ENCODE measurements at places on chromosomes 7 and 10.

GRCh38 chr10:132536241-132536876 lies 1.2 kb upstream of the INPP5A start:
- DNase-seq: no peak

- peak; percentile 89 for DNase-seq
Observed at GRCh38 chr7:129091484-129092002, 36.6 kb upstream of the TNPO3 start.

DNA sequence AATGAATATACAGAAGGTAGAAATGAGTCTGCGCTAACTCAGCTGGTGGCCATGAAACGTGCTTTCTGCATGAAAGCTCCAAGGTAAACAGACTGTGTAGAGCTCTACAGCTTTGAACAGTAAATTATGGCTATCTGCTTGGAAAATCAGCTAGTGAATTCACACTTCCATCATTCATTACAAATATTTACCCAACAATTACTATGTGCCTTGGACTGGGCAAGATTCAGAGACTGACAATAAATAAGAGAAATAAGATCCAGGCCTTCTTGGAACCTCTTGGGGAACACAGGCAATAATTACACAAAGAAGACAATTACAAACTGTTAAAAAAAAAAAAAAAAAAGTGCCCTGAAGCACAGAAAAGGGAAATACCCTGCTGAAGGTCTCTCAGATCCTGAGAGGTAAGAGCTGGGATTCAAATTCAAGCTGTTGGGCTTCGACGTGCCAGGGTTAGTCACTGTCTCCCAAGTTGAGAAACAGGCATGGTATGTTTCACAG lies 15.8 kb downstream of the TSPAN12 start:
- no peak for DNase-seq

DNA sequence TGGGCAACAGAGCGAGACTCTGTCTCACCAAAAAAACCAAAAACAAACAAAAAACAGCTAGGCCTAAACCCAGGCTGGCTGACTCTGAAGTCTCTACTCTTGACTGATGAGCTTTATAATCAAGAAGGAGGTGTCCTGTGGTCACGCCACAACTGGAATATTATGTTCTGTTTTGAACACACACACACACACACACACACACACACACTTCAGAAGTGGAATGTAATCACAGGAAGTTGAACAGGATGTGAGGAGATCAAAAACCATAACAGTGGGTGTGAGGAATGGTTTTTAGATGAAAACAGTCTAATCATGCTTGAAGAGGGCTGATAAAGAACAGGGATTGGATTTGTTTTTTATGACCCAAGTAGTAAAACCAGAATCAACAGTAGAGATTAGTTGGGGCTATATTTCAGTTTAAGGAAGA lies 51.1 kb upstream of the IL6 start:
- DNase-seq: peak; percentile 4
